Muscle of leg (tissue), 16 donors: ENCODE measurements at places on chromosomes 6 and 20.

DNA sequence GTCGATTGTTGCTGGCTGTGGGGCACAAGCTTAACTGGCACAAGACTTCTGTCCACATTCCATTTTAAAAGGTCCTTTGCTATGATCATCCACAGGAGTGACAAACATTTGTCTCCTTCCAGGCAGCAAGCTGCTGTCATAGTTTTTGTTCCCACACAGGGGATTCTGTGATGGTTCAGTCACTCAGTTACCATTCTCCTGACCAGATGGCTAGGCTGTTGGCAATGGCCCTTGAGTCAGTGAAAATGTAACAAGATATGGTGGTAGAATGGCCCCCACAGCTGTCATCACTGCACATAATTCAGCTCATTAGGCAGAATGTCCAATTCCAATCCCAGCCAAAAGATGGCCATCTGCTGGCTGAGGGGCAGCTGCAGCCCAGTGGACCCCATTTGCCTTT lies 13.7 kb downstream of the BPIFA1 start:
- peak; percentile 33 for DNase-seq

DNA sequence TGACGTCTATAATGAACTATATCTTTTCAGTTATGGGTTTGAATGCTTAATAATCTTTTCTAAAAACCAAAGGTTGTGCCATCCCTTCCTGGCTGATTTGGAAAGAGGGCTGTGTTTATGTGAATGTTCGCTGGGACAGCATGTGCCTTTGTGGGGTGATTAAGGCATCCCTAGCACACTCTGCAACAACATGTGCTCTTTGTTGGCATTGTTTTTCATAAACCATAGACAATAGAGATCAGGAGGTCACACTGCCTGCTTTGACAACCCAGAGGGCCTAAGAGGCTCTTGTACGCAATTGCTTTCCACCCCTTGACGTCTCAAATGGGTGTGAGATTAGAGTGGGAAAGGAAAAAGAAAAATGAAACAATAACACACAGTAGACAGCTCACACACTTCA lies 116.0 kb downstream of the LRRC1 start:
- DNase-seq = no peak

DNA sequence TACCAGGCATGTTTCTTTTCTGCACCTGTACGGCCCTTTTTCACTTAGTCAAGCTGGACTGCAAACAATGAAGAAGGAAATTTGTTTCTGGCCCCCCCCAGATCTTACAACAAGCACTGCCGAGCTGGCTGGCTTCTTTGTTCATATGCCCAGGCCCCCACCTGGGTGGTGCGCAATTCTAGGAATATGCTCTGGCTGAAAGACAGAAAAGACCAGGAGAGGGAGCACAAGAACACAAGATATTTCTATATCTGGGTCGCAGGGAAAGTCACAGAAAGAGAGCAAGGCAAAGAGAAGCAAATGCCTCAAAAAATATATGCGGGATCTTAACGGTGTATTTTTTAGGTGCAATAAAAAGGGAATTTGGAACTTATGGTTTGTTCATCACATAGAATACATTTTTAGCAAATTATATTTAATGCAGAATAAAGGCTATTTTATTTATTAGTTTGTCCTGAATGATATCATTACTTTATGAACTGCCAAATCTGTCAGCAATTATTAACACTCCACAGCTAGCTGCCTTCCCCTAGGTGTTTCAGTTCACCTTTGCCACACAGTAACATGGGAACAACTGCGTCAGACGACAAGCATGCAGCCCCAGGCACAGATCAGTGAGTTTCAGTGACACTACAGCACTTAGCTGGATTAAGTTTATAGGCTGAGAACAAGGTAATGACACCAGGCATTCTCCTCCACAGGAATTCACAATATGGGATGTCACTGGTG lies 76.5 kb downstream of the GJA10 start:
- peak; percentile 85 for DNase-seq

GRCh38 chr6:107611094-107611810 lies 121.3 kb downstream of the SOBP start:
- DNase-seq = peak; percentile 80

GRCh38 chr6:163668061-163668426 lies 253.5 kb downstream of the QKI start:
- DNase-seq = no peak

DNA sequence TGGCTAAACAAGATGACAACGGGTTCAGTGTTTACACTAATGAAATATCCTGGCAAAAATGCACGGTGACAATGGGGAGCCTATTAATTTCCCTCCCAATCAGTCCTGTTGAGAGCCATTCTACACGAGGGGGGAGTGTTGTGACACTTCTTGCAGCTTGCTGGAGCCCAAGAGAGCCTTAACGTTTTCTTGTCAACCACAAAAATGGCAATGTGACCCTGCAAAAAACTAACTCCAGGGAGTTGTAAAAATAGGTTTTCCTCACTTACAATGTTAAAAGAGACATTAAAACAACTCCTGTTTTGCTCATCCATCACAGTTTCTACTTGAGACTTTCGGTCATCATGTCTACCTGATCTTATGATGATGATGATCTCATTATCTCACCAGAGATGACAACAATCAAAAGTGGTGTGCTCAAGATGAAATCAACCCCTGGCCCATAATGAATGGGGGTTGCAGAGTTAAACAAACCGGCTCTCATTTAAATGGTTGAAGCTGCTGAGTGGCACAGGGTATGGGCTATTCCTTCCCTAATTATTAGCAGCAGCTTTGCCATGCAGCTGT lies 57.9 kb downstream of the GJA10 start:
- DNase-seq = no peak

DNA sequence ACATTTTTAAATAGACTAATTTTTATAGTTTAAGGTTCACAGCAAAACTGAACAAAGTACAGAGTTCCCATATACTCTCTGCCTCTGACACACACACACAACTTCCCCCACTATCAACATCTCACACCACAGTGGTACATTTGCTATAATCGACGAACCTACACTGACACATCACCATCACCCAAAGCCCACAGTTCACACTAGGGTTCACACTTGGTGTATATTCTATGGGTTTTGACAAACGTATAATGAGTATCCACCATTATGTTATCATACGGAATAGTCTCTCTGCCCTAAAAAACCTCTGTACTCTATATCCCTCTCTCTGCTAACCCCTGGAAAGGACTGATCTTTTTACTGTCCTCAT lies 15.6 kb downstream of the TMEM30A start:
- DNase-seq = no peak

DNA sequence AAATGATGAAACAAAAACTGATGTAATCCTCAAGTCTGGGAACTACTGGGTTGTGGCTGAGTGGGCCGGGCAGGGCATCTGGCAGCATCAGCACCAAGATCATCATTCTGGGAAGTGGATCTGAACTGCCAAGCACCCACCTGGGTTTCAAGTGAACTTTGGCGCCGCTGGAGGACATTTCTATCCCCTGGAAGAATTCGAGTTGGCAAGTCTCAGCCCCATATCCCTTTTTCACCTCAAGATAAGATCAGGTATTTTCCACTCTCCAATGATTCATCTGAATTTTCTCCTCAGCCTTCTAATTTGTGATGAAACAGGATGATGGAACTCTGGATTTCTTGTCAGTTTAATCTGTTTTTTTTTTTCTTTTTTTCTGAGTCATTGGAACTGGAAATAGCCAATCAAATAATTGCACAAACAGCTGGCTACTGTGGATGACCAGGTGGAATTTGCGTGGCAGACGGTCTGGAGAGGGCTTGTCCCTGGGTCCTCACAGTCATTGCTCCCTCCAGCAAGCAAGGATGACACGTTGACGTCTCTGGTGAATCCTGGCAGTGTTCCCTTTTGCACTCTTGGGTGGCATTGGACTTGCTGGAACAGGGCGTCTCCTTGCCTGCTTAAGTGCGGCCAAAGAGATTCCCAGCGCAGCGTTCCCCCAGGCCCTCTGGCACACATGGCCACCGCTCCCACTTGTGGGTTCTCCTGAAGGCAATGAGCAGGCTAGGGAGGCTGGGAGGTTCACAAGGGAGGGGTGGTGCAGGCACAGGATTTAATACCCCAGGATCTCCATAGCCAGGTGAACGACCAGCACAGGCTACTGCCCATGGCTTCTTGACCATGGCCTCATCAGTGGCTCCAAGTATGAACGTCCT lies 80.4 kb downstream of the DHX35 start:
- no peak for DNase-seq

DNA sequence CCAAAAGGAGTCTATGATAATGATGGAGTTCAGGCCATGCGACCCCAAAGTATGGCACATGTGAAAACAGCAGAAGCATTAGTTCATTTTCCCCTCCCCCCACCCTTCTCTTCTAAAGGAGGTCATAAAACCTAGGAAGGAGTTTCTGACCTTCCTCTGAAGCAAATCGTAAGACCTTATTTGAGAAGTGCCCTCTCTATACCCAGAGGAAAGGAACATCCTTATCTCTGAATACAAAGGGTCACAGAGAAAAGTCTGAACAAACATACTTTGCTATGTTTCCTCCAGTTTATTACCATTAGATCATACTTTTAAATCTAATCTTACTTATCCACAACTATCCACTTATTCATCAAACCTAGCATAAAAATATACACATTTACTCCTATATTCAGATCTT lies 48.6 kb downstream of the SLX4IP start:
- no peak for DNase-seq

DNA sequence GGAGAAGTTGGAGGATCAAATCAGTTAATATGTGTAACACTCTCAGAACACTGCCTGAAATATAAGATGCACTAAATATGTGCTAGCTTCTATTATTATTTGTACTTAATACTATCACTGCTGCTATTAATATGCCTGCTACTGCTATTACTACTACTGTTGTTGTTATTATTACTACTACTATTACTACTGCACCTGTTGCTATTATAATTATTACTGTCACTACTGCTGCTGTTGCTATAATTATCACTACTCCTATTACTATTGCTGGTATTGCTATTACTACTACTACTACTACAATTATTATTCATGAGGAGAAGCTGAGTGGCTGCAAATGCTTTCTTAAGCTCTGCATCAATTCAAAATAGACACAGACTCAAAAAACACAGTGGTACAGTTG lies 16.7 kb upstream of the SSTR4 start:
- DNase-seq = no peak

GRCh38 chr20:64168381-64169090 lies 4.3 kb downstream of the MYT1 start:
- no peak for DNase-seq

- no peak for DNase-seq
Measured at GRCh38 chr20:10412591-10413408, 21.2 kb downstream of the MKKS start.

DNA sequence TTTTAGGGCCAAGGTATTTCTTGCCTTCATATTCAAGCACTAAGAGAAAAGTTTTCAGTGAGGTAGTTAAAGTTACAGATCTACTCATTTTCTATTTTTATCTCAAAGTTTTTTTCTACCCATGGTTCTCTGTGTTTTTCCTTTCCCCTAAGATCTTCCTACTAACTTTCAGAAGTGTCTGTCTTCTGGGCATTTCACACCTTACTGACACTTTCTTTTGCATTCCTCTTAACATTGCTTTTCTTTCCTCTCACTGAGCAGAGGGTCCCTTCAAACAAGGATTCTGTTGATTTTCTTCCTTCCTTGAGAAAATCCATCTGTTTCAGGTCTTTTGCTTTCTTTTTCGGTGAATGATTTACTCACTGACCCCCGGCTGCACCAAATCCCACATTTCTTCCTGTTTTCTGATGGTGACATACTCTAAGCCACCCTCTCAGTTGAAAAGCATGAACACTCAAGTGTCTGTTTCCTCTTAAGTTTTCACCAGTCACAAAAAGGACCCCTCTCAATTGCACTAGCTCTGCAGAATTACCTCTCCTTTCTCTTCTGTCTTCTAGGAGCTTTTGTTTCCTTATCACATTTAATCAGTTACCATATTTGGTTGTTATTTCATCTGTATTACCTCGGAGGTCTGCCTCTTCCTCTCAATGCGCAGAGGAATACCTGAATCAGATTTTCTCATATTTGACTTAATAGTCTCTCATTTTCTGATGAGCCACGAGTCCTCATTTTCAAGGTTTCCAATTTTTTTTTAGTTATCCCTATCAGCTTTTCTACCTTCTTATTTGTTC lies 73.5 kb upstream of the RNF217 start:
- DNase-seq = no peak

- DNase-seq = no peak
Measured at GRCh38 chr6:138557147-138557546, 57.9 kb upstream of the NHSL1 start.

GRCh38 chr6:131101911-131102680 lies 33.2 kb upstream of the AKAP7 start:
- DNase-seq = no peak

GRCh38 chr20:8967641-8968245 lies 101.1 kb upstream of the PLCB4 start:
- no peak for DNase-seq

GRCh38 chr20:10185741-10186558 lies 32.7 kb upstream of the SNAP25 start:
- DNase-seq = peak; percentile 17

DNA sequence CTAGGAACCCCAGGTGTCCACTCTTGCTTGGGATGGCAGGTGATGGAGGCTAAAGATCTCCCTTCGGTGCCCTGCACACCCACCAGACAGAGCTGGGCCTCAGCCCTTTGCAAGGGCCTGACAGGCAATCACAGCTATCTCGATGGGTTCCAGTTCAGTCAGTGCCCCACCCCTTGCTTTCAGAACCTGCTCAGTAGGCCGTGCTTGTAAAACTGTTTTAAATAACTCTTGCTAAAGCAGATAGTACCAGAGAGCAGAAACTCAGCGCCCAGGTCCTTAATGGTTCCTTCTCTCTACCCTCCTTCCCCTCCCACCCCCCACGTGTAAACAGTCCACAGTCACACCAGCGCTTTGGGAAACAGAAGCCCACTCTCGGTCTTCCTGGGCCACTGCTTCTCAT lies 39.2 kb downstream of the C6orf132 start:
- DNase-seq = no peak

DNA sequence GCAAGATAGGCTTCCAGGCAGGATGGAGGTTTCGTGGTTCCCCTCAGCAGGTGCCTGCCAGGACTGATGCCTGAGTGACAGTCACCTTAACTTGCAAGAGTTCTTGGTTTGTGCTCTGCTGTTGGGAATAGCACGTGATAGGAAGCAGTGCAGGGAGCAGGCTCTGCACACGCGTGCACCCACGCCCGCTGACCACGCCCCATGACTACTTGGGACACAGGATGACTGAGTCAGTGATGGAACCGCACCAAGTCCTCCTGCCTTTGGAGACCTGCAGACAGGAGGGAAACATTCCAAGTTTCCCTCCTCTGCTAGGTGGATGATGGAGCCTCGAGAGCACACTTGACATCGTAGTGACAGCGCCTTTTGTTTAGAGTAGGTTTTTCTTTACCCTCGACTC lies 164.2 kb downstream of the DTNBP1 start:
- no peak for DNase-seq

DNA sequence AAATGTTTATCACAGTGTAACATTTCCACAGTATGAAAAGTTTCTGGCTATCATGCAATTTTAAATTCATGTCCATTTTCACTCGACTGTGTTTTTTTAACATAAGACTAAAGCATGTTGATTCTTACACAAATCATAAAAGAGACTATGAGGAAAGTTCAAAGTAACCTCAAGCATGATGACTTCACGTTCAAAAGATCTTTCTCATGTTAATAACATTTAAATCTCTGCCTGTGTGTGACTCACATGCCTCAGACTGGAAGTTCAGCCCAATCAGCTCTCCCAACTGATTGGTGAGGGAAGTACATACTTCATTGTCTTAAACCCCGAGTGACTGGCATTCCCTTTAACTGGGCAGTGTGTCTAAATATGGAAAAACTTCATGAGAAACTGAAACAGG lies 37.4 kb downstream of the ATXN1 start:
- peak; percentile 76 for DNase-seq

GRCh38 chr6:107114213-107114925 lies 946 bp downstream of the BEND3 start:
- peak; percentile 93 for DNase-seq

- peak; percentile 97 for DNase-seq
Measured at GRCh38 chr6:108260809-108261569, at the start of gene SNX3. Gene SNX3, minus strand, starts transcription at chr6:108261040. Its CDS starts 119 bp downstream, at chr6:108260921.
